ENCODE measurements at places on chromosomes 16 and 17.

- no peak for DNase-seq
These were observed 783 bp downstream of the BHLHA9 start for GRCh38 chr17:1271030-1271423.

- DNase-seq: no peak
These were observed 26.5 kb upstream of the ARL6IP1 start for GRCh38 chr16:18827890-18828289.

DNA sequence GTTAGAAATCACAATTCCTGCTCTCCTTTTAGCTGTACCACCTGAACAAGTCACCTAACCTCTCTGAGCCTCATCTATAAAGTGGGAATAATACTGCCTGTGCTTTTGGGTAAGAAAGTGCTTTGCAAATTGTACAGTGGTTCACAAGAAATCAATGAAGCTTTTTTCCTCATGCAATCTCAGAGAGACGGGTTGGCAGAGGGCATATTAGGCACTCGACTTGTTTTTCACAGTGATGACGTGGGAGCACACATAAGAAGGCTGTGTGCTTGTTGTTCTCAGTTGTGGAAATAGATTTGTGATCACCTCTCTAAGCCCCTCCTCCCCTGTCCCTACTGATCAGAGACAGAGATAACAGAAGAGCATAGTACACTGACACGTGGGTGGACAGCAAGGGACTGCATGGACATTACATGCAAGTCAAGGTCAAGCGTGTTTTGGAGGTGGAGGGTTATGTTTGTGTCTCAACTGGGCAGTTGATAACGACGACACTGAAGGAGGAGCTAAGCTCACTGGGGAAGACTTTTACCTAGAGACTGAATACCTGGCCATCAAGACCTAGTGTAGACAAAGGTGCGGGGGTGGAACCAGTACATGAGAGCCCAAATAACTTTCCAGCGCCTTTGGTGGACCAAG, 1.7 kb upstream of the GPT2 start:
- no peak for DNase-seq

DNA sequence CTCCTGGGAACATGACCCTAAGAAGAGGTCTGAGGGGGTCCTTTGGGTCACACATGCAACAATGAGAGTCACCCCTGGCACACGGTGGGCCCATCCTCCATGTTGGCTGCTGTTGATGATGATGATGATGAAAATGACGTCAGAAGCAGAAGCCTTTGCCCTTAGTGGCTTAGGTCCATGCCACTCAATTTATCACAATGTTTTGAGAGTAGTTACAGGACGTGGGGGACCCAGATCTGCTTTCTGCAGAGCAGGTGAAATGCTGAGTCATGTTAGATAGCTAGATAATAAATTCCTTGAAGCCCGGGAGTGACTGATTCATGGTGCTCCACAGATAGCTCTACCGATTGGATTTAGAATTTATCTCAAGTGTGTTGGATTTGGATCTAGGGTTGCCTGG, 53.9 kb downstream of the VPS35L start:
- DNase-seq: no peak

DNA sequence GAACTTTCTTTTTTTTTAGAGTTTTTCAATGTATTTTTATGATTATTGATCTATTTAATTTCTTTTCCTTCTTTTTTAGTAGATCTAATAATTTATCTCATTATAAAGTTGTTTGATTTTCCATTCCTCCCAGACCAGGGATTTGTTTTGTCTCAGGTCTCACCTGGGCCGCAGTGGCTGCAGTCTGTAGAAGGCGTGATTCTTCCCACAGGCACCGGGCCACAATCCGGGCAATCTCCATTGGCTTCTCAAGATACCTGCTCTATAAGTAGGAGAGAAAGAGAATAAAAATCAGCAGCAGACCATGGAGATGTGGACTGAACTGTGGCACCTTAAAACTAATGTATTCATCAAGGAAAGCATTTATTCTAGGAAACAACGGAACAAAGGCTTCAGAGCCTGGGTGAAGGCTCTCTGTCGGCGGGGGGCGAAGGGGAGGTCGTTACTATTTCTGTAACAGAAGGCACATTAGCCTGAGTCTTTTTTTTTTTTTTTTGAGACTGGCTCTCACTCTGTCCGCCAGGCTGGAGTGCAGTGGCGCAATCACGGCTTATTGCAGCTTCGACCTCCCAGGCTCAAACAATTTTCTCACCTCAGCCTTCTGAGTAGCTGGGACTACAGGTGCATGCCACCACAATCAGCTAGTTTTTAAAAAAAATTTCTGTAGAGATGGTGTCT, 42.7 kb downstream of the STAT3 start:
- DNase-seq: no peak

DNA sequence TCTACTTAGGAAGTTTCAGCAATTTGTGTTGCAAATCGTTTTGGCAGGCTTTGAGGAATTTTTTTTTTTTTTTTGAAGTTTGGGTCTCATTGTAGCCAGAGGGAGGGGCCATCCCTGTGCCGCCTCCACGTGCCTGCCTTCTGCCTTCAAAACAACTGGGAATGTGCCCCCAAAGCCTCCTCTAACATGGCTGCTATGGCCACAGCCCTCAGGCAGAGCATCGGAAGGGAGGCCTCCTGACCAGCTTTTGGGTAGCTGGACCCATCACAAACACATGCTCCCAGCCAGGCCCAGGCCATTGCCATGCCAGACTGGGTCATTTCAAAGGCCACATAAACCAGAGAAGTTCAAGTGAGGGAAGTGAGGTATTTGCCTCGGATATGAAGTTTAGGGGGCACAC, 21.5 kb downstream of the C16orf82 start:
- DNase-seq: no peak

DNA sequence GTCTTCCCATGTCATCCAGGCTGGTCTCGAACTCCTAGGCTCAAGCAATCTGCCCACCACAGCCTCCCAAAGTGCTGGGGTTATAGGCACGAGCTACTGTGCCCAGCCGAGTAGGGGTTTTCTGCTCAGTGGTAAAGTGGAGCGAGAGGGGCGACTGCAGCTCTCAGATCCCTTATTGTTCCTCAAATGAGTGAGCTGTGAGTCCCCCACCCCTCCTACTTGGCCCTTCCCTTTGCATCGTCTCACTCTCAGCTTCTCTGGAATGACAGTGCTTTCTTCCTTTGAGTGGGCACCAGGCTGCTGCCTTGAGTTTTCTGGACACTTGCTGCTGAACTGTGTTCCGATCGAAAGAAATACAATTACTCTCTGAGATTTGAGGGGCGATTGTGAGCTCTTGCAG, 63.5 kb downstream of the MSI2 start:
- no peak for DNase-seq

- DNase-seq: no peak
These were observed 235.1 kb upstream of the TBX2 start for GRCh38 chr17:61164517-61164916.

GRCh38 chr17:66143657-66144282, 48.2 kb downstream of the CEP112 start:
- DNase-seq: no peak

DNA sequence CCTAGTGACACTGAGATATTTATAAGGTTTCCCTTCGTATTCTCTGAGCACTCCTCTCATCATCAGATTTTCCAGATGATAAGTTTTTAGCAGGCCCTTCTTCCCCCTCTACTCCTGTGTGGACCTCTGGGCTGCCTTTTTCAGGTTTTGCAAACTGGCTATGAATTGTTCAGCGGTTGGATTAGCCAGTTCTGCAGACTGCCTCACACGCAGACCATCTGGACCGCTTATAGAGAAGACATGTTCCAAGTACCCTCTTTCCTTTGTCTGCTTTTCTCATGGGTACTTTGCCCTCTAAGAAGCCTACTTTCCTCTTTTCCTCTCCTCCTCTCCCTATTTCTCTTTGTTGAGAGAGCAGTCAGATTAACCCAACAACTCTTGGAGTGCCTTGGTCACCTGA, 111.6 kb downstream of the GRIN2A start:
- DNase-seq: no peak
